ENCODE measurements at places on chromosomes 1 and 21.
A peak's percentile ranks its signal among the peaks of the same experiment; 100 is the strongest.

GRCh38 chr1:22101199-22101598, 41.7 kb downstream of the WNT4 start:
- no peak for DNase-seq

GRCh38 chr1:53959664-53960250, 13.6 kb downstream of the LRRC42 start:
- no peak for DNase-seq

- DNase-seq, result no peak
These were observed 43.1 kb downstream of the ZNF281 start for GRCh38 chr1:200366577-200367253.

- DNase-seq, result no peak
These were observed 96.2 kb downstream of the RNF220 start for GRCh38 chr1:44501047-44501890.

DNA sequence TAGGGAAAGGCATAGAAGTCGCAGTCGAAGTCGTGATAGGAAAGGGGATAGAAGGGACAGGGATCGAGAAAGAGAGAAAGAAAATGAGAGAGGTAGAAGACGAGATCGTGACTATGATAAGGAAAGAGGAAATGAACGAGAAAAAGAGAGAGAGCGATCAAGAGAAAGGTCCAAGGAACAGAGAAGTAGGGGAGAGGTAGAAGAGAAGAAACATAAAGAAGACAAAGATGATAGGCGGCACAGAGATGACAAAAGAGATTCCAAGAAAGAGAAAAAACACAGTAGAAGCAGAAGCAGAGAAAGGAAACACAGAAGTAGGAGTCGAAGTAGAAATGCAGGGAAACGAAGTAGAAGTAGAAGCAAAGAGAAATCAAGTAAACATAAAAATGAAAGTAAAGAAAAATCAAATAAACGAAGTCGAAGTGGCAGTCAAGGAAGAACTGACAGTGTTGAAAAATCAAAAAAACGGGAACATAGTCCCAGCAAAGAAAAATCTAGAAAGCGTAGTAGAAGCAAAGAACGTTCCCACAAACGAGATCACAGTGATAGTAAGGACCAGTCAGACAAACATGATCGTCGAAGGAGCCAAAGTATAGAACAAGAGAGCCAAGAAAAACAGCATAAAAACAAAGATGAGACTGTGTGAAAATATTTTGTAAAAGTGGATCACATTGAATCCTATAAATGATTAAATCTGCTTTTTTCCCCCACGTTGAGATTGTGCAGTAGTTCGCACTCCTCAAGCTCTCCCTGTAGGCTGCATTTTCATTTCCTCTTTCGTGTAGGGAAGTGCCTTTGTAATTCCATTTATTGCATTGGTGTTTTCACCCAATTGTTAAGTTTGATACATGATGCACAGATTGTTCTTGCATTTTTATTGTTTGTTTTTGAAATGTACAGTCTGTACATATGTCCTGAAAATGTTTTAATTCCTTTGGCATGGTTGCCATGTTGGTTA, 7.5 kb downstream of the PRPF38B start:
- no peak for DNase-seq

- no peak for DNase-seq
These were observed 30.8 kb downstream of the MRPL37 start for GRCh38 chr1:54230507-54231339.

DNA sequence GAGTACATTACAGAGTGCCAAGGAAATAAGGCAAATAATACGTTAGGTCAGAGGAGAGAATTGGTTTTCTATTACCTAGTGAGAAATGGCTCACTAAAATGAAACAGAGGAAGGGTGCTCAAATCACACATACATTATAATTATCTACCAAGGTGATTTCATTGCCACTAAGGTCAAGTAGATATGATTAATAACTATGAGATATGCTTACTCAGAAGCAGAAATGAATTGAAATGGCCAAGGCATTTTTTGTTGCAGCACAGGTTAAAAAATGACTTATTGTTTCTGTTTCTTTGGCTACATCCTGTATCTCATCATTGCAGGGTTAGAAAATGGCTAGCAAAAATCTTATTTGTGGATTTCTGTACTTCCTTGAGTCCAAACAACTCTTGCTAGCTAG, 154.5 kb upstream of the GORAB start:
- no peak for DNase-seq

DNA sequence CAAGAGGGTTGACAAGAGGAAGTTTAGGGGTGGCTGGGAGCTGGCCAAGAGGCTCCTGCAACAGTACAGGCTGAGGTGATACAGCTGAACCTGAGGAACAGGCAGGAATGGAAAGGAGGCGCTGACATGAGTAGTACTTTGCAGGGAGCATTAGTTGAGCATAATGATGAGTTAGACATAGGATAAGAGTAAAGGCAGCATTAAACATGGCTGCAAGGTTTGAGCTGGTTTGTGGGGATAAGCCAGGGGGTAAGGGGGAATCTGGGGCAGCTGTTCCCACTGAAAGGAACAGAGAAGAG, 20.6 kb downstream of the SLC30A10 start:
- DNase-seq, result no peak

DNA sequence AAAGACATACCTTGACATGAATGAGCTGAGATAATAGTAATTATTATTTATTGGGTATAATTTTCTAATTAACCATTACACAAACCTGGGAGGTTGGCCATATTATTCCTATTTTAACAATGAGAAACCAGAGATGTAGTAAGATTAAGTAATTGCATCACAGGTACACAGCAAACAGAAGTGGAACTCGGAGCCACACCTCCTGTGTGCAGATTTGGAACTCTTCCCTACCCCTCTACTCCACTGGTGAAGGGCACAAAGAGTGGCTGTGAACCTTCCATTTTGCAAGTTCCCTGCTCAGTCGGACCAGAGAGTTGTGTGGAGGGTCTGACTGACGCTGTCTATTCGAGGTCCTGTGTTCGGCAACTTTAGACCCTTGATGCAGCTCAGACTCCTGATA, 45.0 kb downstream of the NGF start:
- DNase-seq, result no peak

GRCh38 chr1:157189096-157189495, 50.9 kb upstream of the ETV3 start:
- no peak for DNase-seq

DNA sequence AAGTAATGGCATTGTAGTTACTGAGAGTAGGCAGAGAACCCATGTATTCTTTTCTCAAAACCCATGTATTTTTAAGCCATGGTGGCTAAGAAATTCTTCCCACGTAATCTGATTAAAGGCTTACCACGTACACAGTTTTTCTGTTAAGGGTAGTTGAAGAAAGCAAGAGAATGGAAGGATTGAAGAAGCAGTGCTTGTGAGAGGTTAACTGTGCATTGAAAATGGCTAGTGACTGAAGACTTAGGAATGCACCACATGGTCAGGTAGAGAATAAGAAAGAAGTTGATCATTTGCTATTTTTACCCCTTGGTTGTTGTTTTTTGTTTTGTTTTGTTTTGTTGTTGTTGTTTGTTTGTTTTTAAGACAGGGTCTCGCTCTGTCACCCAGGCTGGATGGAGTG, 178.9 kb upstream of the SNX7 start:
- no peak for DNase-seq

DNA sequence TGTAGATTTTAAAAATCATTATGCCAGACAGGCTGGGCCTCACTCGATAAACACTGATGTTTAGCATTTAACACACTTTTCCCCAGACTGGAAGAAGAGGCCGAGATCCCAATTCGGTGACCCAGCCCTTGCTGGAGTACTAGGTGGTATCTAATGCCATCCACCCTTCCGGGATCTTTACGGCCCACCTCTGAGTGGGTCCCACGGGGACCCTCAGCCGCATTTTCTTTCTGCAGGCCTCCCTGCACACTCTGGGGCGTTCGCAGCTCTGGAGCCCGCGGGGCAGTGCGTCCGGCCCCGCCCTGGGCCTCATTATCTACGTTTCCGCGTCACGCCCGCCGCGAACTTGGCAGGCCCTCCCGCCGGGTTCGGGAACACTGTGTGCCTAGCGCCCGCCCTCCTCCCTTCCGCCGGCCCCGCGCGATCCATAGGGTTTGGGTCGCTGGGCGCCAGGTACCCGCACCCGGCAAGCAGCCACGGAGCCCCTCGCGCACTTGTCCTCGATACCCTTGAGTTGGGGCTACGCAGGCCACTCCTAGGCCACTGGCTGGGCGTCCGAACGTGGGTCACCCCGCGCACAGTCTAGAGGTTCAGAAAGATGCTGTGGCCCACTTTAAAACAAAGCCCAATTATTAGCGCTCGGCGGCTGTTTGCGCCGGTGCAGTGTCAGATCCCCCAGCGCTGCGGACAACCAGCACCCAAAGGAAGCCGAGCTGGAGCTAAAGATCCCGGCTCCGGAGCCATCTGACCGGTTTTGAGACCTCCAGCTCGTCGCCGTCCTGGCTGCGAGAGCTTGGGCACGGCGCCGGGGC, 950 bp upstream of the EVA1C start:
- peak; percentile 35 for DNase-seq

- DNase-seq, result no peak
These were observed 318.5 kb upstream of the DUSP10 start for GRCh38 chr1:222060210-222060916.

DNA sequence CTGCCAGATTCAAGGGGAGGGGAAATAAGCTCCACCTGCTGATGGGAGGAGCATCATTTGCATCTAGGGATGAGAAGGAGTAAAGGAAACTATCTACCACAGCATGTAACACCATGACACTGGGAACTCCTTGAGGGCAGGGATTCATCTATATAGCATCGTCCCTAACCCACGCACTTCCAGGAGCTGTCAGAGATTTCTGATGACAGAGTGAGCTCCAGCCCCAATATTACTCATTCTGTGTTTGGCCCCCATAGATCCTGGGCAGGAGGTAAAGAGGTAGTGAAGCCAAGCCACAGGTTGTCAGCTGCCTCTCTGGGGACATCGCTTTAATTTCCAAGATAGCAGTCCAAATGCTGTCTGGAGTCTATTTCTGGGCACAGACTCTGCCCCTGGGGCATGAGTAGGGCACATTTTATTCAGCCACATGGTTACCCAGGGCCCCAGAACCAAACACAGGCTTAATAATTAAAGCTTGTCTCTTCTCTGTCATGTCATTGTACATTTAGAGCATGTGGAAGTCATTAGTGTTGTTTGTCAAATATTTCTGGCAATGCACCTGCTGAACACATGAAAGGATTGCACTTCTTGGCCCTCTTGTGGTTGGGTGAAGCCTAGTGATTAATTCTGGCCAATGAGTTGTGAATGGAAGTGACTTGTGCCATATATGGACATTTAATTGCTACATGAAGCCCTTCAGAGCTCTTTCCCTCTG, 105.9 kb upstream of the POU3F1 start:
- no peak for DNase-seq

- DNase-seq, result no peak
These were observed 144.4 kb downstream of the PTBP2 start for GRCh38 chr1:96865731-96866685.

GRCh38 chr1:81912383-81912782, 111.6 kb downstream of the ADGRL2 start:
- DNase-seq, result no peak

DNA sequence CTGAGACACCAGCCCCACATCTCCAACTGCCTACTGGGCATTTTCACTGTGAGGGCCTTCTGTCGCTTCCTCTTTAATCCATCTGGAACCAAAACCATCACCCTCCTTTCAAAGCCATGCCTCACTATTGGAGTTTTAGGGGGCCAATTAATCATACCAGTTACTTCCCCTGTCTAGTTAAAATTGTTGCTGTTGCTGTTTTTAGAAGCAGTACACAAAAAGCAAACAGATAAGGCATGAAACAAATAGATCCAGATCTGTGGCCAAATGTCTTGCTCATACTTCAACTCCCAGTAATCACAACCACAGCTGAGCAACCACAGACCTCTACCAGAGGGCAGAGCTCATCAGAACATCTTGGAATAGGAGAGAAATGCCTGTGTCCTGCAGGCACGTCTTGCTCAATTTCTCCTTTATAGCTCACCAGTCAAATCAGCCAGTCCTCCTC, 133.8 kb upstream of the C1orf105 start:
- DNase-seq, result no peak

DNA sequence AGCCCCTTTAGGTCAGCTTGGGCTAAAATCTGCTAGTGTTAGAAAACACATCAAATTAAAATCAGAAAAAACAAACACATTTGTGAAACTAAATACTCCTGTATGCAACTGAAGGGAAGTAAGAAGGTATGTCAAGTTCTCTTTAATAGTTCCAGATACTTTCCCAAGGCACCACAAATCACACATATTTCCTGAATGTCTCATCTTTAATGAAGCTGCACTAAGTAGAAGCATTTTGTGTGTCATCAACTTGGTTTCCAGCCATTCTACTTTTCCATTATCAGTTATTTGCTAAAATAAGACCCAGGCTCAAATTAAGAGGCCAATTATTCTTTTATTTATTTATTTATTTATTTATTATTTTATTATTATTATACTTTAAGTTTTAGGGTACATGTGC, 34.7 kb downstream of the CRB1 start:
- no peak for DNase-seq

- no peak for DNase-seq
These were observed 103.7 kb downstream of the COQ8A start for GRCh38 chr1:227043755-227044154.

GRCh38 chr1:217182992-217183391, 447.9 kb downstream of the GPATCH2 start:
- no peak for DNase-seq

GRCh38 chr1:185541871-185542301, 192.3 kb upstream of the HMCN1 start:
- DNase-seq, result no peak

DNA sequence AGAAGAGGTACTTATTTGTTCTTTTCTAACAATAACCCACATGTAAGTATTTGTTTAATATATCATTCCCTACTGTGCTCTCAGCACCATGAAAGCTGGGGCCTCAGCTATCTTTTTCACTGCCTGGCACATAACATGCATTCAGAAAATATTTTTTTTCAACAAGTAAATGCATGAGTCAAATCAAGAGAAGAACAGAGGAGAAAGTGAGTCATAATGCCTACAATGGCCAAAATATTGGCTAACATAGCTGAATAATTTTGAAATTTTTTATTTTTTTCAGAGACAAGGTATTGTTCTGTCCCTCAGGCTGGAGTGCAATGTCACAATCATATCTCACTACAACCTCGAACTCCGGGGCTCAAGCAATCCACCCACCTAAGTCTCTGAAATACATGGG, 252.2 kb upstream of the ADAMTS5 start:
- DNase-seq, result no peak

- no peak for DNase-seq
These were observed 145.1 kb downstream of the NPHP4 start for GRCh38 chr1:5847013-5847659.

GRCh38 chr1:89660224-89661061, 27.5 kb downstream of the LRRC8C start:
- DNase-seq, result no peak

- DNase-seq, result no peak
These were observed 55.0 kb upstream of the TRAPPC10 start for GRCh38 chr21:43957128-43957571.

Data from CD4-positive, alpha-beta T cell treated with Interferon gamma for 1 hour (primary cell).